ENCODE measurements at places on chromosomes 2 and 18.

- H3K27me3 ChIP-seq, result peaks cover 32% of the 10 kb centered on the region
- peaks cover 20% of the 10 kb centered on the region for H3K4me1 ChIP-seq
- H3K36me3 ChIP-seq, result peaks cover 2% of the 10 kb centered on the region
Observed at GRCh38 chr2:38262069-38262871, 114.8 kb downstream of the ATL2 start.

- no peak overlapping the region for H3K4me3 ChIP-seq
- H3K27me3 ChIP-seq, result peaks cover 54% of the 10 kb centered on the region
- H3K4me1 ChIP-seq, result peaks cover 2% of the 10 kb centered on the region
- no peaks in the 10 kb centered on the region for H3K36me3 ChIP-seq
- DNase-seq, result no peak
Observed at GRCh38 chr18:59432803-59433597, 73.9 kb upstream of the LMAN1 start.

GRCh38 chr2:67445652-67446268, 48.6 kb downstream of the ETAA1 start:
- H3K36me3 ChIP-seq, result no peaks in the 10 kb centered on the region
- peaks cover 8% of the 10 kb centered on the region for H3K27me3 ChIP-seq
- no peak for DNase-seq
- H3K27ac ChIP-seq, result no peak overlapping the region

- H3K27ac ChIP-seq, result no peak overlapping the region
- DNase-seq, result no peak
- H3K4me1 ChIP-seq, result no peaks in the 10 kb centered on the region
- peaks cover 8% of the 10 kb centered on the region for H3K36me3 ChIP-seq
- no peak overlapping the region for H3K4me3 ChIP-seq
Observed at GRCh38 chr18:9280849-9281248, 53.7 kb upstream of the TWSG1 start.

- H3K4me1 ChIP-seq, result no peaks in the 10 kb centered on the region
- no peak for DNase-seq
- H3K27me3 ChIP-seq, result peaks cover 31% of the 10 kb centered on the region
- no peak overlapping the region for H3K27ac ChIP-seq
- H3K36me3 ChIP-seq, result no peaks in the 10 kb centered on the region
- H3K4me3 ChIP-seq, result no peak overlapping the region
Observed at GRCh38 chr2:192230889-192231453, 36.2 kb upstream of the TMEFF2 start.

DNA sequence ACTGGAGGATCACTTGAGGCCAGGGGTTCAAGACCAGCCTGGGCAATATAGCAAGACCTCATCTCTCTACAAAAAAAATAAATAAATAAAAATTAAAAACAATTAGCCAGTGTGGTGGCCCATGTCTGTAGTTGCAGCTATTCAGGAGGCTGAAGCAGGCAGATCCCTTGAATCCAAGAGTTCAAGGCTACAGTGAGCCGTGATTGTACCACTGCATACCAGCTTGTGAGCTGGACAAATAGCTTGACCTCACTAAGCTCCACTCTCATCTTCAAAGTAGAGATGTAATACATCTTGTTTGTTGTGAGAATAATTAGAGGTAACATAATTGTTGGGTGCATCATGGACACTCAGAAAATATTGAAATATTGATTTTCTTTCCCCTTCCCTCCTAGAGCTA, 31.1 kb upstream of the MAPRE2 start:
- no peak overlapping the region for H3K27ac ChIP-seq
- no peaks in the 10 kb centered on the region for H3K27me3 ChIP-seq
- H3K4me3 ChIP-seq, result no peak overlapping the region
- H3K36me3 ChIP-seq, result peaks cover 3% of the 10 kb centered on the region

GRCh38 chr18:46393230-46393629, 263.8 kb downstream of the LOXHD1 start:
- peaks cover 6% of the 10 kb centered on the region for H3K4me1 ChIP-seq
- DNase-seq, result no peak
- H3K27ac ChIP-seq, result no peak overlapping the region
- H3K4me3 ChIP-seq, result no peak overlapping the region
- H3K27me3 ChIP-seq, result peaks cover 6% of the 10 kb centered on the region
- H3K36me3 ChIP-seq, result no peaks in the 10 kb centered on the region

DNA sequence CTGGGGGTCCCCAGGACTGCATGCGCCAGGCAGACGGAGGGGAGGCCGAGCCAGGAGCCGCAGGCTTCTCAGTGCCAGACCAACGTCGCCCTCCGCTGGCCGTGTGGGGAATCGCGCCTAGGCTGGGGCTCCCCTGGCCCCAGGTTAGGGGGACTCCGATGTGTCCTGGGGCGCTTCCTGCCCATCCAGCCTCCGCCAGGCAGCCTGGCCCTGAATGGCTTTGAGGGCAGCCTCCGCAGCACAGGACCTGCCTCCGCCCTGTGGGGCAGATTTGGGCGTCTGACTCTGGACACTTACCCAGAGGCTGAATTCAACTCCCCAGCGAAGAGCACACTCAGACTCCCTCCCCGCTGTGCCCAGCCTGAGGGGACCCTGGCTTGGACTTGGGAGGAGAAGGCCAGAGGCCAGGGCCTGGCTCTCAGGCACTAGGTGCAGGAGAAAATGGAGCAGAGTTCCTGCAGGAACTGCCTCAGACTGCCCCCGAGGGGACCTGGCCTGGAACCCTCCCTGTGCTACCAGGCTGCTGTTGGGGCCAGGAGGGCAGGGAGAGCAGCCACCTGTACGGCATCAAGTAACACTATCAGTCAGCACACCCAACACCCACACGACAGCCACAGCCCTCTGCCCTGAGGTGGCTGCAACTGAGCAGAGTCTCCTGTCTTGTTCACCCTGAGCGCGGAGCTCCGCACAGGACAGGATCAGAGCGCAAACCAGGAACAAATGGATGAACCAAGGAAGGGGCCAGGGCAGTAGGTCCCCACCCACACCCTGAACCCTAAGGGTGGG, 597 bp upstream of the TEKT4 start:
- no peaks in the 10 kb centered on the region for H3K4me1 ChIP-seq
- H3K27me3 ChIP-seq, result peaks cover 17% of the 10 kb centered on the region
- H3K4me3 ChIP-seq, result no peak overlapping the region
- no peaks in the 10 kb centered on the region for H3K36me3 ChIP-seq
- H3K27ac ChIP-seq, result no peak overlapping the region

DNA sequence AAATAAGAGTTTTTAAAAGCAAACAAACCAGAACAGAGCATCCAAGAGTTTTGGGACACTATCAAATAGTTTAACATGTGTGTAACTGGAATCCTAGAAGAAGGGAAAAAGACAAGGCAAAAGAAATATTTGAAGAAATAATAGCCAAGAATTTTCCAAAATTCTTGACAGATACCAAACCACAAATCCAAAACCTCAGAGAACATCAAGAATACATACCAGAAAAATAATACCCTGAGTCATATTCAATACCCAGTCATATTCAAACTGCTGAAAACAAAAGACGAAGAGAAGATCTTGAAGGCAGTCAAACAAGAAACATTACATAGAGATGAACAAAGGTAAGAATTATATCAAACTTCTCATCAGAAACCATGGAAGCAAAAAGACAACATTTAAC, 22.9 kb downstream of the INO80C start:
- no peak overlapping the region for H3K27ac ChIP-seq
- H3K36me3 ChIP-seq, result peaks cover 9% of the 10 kb centered on the region
- no peak for DNase-seq
- H3K4me1 ChIP-seq, result peaks cover 2% of the 10 kb centered on the region
- no peak overlapping the region for H3K4me3 ChIP-seq

- H3K4me3 ChIP-seq, result peak overlapping the region; percentile 96
- peak overlapping the region; percentile 98 for H3K27ac ChIP-seq
- H3K27me3 ChIP-seq, result no peaks in the 10 kb centered on the region
- DNase-seq, result no peak
Observed at GRCh38 chr2:126658319-126658904, 2.5 kb downstream of the GYPC start.

GRCh38 chr2:61550375-61551209, 12.4 kb upstream of the XPO1 start:
- H3K4me3 ChIP-seq, result no peak overlapping the region
- no peaks in the 10 kb centered on the region for H3K4me1 ChIP-seq
- H3K36me3 ChIP-seq, result no peaks in the 10 kb centered on the region
- H3K27ac ChIP-seq, result peak overlapping the region; percentile 29
- DNase-seq, result no peak
- H3K27me3 ChIP-seq, result peaks cover 9% of the 10 kb centered on the region

- no peaks in the 10 kb centered on the region for H3K4me1 ChIP-seq
- H3K27me3 ChIP-seq, result peaks cover 11% of the 10 kb centered on the region
- no peak overlapping the region for H3K27ac ChIP-seq
- DNase-seq, result no peak
- H3K36me3 ChIP-seq, result no peaks in the 10 kb centered on the region
Observed at GRCh38 chr2:1937066-1937465, 192.8 kb upstream of the PXDN start.

GRCh38 chr2:232551250-232551638, 755 bp downstream of the EIF4E2 start:
- H3K4me3 ChIP-seq, result peak overlapping the region; percentile 96
- peaks cover 69% of the 10 kb centered on the region for H3K4me1 ChIP-seq
- peaks cover 6% of the 10 kb centered on the region for H3K36me3 ChIP-seq

DNA sequence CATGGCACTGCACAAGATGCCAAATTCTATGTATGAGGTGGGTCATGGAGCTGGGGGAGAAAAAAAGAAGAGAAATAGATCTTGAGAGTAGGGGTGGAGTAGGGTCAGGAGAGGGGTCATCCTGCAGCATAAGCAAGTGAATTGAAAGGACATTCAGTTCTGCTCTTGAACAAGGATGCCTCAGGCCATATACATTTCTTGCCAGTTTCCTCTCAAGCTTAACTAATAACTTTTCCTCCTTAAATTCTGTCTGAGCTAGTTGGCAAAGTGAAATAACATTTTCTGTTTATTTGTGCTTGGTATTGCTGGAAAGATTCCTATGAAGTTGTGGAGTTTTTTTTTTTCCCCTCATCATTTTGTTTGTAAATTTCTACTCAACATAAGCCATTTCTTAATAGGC, 99.0 kb upstream of the LTBP1 start:
- no peak for DNase-seq
- H3K4me1 ChIP-seq, result no peaks in the 10 kb centered on the region

GRCh38 chr2:41932241-41933045, 115.4 kb upstream of the PKDCC start:
- no peaks in the 10 kb centered on the region for H3K36me3 ChIP-seq
- peaks cover 20% of the 10 kb centered on the region for H3K27me3 ChIP-seq
- H3K27ac ChIP-seq, result no peak overlapping the region
- no peak overlapping the region for H3K4me3 ChIP-seq

DNA sequence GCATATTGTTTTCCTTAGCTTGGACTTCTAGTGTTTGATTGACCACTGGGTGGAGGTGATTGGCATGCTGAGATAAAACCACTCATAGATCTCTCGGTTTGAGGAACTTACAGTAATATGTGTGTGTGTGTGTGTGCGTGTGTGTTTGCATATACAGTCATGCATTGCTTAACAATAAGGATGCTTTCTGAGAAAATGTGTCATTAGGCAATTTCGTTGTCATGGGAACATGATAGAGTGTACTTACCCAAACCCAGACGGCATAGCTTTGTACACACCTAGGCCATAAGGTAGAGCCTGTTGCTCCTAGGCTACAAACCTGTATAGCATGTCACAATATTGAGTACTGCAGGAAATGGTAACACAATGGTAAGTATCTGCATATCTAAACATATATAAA, 167.3 kb downstream of the NYAP2 start:
- H3K36me3 ChIP-seq, result no peaks in the 10 kb centered on the region
- DNase-seq, result no peak
- H3K27me3 ChIP-seq, result peaks cover 24% of the 10 kb centered on the region
- no peaks in the 10 kb centered on the region for H3K4me1 ChIP-seq
- no peak overlapping the region for H3K4me3 ChIP-seq

GRCh38 chr18:74373428-74373827, 57.8 kb downstream of the C18orf63 start:
- H3K4me1 ChIP-seq, result peaks cover 49% of the 10 kb centered on the region
- peaks cover 3% of the 10 kb centered on the region for H3K36me3 ChIP-seq
- peak overlapping the region; percentile 75 for H3K4me3 ChIP-seq
- peak; percentile 37 for DNase-seq

DNA sequence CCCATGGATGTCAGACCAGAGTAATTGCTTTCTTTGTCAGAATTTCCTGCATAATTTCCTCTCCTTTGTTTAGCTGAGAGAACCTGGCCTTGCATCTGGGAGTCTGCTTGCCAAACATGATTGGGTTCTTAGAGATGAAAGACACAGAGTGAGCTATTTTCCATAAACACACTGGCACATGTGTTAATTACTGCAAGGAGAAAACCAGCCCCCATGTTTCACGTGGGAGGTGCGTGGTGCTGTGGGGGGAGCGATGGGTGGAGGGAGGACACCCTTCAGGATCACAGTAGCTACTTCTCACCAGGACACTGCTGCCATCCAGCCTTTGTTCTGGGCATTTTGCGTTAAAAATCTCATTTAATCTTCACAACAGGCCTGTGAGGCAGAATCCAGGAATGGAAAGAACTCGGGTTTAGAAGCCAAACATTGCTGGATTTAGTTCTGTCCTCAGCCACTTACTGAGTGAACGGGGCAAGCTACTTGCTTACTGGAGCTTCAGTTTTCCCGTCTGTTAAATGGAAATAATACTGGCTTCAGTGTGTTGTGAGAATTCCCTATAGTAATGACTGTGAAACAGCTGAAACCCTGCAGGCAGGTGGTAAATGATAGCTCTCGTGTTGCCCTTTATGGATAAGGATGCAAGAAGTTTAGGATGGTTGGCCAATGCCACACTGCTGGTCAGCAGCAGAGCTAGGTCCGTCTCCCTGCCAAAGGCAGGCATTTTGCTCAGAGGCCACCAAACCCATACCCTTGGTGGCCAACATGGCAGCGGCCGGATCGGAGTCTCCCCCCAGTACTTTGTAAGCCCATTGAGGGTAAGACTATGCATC, 100.1 kb upstream of the ASAP2 start:
- no peak overlapping the region for H3K27ac ChIP-seq
- no peak overlapping the region for H3K4me3 ChIP-seq
- H3K36me3 ChIP-seq, result peaks cover 2% of the 10 kb centered on the region
- peaks cover 40% of the 10 kb centered on the region for H3K27me3 ChIP-seq
- H3K4me1 ChIP-seq, result no peaks in the 10 kb centered on the region

GRCh38 chr2:879540-879939, 71.1 kb upstream of the SNTG2 start:
- H3K27ac ChIP-seq, result no peak overlapping the region
- no peaks in the 10 kb centered on the region for H3K36me3 ChIP-seq
- DNase-seq, result no peak
- no peak overlapping the region for H3K4me3 ChIP-seq
- H3K27me3 ChIP-seq, result peaks cover 50% of the 10 kb centered on the region

DNA sequence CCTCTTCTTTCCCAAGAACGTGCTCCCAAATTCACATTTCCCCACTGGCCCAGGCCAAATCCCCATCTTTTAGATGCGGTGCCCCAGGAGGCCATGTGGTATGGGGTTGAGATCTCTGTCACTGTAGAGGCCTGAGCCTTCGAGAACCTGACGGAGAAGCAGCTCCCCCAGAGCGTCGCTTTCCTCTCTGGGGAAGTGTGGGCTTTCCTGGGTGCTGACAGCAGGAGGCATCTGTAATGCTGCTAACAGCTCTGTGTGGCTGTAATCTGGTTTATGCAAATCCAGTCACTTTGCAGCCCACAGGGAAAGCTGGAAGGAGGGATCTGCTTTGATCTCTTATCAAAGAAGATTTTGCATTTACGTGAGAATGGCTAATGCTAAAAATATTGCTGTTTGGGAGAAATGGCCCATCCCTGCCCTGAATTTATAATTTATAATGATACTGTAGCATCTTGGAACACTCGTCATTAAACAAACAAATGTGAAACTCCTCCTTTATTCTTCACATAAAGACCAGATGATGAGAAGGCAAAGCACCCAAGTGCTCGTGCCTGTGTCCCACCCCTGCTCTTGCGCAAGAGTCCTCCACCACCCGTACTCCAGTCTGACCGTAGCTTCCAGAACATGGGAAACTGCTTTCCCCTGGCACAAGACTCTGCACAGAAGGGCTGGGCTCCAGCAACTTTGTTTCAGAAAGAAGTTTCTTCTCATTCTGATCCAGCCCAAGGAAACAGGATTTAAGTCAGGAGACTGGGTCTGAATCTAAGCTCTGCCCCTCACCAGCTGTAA, 109.9 kb upstream of the EPC2 start:
- peak overlapping the region; percentile 47 for H3K27ac ChIP-seq
- peaks cover 50% of the 10 kb centered on the region for H3K4me1 ChIP-seq
- no peak overlapping the region for H3K4me3 ChIP-seq
- H3K36me3 ChIP-seq, result no peaks in the 10 kb centered on the region
- DNase-seq, result no peak
